ENCODE measurements at places on chromosomes 16 and 17.

DNA sequence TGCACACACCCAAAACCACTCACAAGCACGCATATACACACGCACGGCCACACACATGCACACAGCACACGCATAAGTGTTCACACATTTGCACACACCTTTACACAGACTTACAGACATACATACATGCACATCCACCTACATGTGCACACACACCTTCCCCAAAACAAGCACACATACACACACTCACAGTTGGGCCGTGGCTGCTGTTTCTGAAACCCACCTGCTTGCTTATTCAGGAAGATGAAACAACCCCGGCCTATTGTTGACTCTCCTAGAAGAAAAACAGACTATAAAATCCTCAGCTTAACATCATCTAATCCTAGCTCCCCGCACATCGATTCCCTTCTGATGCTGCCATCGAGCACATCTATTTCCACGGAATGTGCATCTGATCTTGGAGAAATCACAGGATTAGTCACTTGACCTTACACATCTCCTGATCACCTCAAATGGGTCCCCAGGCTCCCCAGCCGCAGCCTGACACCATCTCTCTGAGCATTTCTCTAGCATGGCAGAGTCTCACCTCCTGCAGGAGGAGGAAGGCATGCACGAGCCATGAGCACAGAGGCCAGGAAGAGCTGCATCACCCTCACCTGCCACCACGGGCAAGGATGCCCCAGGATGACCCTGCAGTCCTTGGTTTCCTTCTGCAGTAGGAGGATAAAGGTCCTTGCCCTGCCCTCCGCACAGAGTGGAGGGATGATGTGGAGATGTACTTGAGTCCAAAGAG lies 105.8 kb upstream of the CDH5 start:
- no peak for DNase-seq

GRCh38 chr17:77489239-77489892 lies 348.6 kb downstream of the SEC14L1 start:
- DNase-seq, result no peak

DNA sequence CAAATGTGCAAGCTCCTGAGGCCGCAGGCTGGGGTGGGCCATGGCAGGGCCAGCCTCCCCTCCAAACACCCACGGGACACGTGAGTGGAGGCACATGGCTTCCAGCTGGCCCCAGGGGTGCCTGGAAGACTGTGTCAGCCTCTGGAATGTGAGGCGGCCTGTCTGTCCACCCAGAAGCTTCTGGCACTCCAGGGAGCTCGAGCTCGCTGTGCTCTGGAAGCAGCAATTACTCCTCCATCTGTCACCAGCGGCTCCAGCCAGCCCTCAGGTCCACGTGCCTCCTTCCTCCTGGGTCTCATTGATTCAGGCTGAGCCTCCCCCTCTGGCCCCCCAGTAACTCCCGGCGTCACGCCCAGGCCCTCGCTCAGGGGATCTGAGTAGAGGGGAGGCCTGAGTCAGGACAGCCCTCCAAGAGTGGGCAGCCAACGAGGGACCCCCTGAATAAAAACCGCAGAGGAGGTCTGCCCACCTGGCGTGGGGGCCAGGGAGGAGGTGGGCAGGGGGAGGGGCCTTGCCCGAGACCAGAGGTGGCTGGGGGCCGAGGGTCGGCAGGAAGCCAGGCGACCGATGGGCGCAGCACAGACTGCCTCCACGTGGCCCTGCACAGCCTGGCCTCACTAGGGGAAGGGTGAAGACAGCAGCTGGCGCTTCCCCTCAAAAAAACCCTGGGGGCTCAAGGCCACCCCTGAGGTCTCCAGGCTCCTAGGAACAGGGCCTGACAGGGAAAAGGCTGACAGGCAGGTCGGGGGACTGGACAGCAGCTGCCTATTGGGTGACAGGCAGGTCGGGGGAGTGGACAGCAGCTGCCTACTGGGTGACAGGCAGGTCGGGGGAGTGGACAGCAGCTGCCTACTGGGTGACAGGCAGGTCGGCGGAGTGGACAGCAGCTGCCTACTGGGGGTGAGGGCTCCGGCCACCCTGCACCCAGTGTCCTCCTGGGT lies 11.9 kb downstream of the PIEZO1 start:
- no peak for DNase-seq

GRCh38 chr17:79148584-79148983 lies 74.0 kb downstream of the ENGASE start:
- no peak for DNase-seq

- DNase-seq, result peak; percentile 62
These were observed 20.1 kb downstream of the CD7 start for GRCh38 chr17:82297280-82297713.

- no peak for DNase-seq
These were observed 15.1 kb downstream of the BRIP1 start for GRCh38 chr17:61848247-61848646.

DNA sequence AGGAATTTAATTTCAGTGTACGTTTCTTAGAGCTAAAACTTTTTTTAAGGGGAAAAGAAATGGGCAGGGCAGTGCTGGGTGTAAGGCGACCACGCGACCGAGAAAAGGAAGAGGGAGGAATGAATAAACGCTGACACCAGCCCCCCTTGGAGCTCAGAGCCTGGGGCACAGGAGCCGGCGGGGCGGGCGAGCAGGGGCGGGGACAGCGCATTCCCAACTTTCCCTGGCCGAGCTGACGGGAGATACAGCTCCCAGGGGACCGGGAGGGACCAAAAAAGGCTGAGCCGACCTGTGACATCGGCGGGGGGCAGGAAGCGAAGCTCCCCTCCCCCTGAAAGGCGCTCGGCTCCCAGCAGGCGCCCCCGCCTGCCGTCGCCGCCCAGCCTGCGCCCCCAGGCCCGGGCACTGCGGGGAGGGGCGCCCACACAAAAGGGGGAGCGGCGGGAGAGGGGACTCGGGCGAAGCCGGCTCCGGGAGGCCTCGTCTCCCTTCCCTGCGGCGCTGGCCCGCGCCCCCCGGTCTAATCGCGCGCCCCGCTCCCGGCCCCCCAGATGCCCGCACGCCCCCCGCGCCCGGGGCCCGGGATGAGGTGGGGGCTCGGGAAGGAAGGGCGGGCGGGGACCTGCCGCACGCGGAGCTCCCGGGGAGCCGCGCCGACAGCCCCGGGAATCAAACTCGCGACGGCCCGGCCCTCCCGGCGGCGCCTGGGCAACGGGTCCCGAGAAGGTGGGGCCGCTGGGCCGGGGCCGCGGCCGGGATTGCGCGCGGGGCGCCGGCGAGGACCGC lies 622 bp downstream of the CUEDC1 start:
- no peak for DNase-seq
